ENCODE measurements at places on chromosomes 2 and 18. TPM values are rescaled to one million over a fixed set of nuclear protein-coding genes. Genes with fewer than 3 reads are reported as not detected.
A peak's percentile ranks its signal among the peaks of the same experiment; 100 is the strongest.

The PLEKHH2 gene
- polyA plus RNA-seq = 66.9 TPM

The DCDC2C gene
- polyA plus RNA-seq = 0.65 TPM

The PDIA6 gene
- 328 TPM for polyA plus RNA-seq

The HDAC4 gene
- polyA plus RNA-seq = 13.3 TPM

GRCh38 chr2:217899231-217900009 is 103.4 kb downstream of the TNS1 start:
- DNase-seq = peak; percentile 30

The UPP2 gene
- polyA plus RNA-seq = 11.2 TPM

GRCh38 chr18:36386150-36386920 is 88.8 kb downstream of the FHOD3 start:
- DNase-seq = no peak

DNA sequence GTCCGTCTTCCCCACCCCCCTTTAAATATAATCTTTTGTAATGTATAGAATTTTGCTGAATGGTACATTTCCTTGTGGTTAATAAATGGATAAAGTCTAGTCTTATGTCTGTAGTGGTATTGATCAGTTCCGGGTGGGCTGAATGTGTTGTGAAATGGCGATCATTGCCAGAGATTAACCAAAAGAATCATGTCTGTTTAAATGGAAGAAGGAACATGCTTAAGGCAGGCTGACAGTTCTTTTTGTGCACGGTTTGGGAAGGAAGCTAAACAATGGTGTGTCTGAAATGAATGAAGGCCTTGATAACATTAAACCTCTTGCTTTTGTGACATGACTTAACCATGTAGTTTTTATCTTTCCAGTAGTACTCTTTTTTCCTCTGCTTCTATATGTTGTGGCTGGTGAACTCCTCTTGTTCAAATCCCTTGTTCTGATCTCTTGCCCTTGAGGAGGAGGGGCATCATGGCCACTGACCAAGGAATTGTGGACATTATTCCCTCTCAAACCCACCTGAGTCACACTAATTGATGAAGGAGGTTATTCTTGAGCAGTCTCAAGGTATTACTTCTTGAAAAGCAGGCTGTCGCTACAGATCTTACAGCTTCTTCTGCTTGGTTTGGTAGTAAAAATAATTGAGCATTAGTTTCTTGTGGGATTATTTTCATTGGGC is 1.7 kb downstream of the ACVR2A start:
- DNase-seq = peak; percentile 15

DNA sequence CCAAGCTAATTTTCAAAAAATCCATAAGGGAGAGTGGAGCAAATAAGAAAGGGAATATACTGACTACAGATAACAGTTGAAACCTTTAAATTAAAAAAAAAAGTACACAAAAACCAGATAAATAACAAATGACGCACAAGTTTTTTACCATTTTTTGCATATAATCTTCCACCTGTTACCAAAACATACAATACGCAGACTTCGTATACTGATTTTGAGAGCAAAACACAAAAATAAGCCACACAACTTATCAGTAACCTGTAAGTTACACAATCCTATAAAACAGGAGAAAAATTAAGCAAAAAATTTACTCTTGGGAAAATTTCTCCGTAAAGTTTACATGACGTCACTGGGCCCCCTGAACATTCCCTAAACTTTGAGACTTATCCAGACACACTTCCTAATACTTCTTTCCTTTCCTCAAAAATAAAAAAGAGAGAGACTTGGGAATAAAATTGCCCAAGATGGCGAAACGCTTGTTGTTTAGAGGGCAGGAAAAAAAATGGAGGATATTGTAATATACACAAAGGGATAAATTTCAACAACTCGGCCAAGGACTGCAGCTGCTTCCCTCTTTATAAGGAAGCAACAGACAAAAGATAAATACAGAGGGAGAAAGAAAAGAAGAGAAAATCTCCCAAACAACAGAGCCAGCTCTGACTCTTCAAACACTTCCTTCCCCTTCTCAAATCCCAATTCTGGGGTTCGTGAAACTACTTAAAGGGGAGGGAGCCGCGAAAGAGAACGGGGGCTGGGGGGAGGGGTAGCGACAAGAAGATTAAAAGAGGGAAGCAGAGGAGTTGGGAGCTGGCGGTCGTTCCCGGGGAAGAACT is 1.6 kb downstream of the BAZ2B start:
- peak; percentile 81 for DNase-seq

- no peak for DNase-seq
Observed at GRCh38 chr2:20281876-20282275, 56.9 kb upstream of the SDC1 start.

DNA sequence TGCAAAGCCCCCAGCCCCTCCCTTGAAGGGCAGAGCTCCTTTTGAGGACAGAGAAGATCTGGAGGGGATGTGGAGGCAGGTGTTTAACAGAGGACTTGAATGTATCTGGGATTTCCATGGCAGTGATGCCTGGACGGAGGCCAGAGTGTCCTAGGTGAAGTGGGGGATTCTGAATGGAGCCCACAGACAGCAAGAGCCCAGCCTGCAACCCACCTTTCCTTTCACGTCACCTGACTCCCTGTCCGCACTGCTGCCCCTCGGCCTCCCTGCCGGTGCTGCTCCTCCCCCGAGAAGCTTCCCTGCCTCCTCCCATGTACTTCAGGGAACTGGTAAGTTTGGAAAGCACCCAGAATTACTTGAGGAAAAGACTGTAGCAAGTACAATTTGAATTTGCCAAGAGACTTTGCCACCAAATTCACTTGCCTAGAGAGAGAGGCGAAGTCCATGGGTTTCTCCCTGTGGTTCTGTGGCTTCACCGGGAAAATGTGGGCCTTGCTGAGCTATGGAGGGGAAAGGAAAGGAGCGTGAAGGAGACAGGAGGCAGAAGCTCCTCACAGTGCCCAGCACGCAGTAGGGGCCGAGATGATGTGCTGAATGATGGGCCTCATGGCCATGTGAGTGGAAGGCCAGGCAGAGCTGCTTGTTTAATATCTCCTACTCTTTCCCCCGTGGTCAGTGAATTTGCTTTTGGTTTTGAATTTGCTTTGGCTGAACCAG is 13.9 kb upstream of the ASPRV1 start:
- DNase-seq = no peak

GRCh38 chr18:31983020-31983419 is 35.6 kb upstream of the RNF125 start:
- no peak for DNase-seq

DNA sequence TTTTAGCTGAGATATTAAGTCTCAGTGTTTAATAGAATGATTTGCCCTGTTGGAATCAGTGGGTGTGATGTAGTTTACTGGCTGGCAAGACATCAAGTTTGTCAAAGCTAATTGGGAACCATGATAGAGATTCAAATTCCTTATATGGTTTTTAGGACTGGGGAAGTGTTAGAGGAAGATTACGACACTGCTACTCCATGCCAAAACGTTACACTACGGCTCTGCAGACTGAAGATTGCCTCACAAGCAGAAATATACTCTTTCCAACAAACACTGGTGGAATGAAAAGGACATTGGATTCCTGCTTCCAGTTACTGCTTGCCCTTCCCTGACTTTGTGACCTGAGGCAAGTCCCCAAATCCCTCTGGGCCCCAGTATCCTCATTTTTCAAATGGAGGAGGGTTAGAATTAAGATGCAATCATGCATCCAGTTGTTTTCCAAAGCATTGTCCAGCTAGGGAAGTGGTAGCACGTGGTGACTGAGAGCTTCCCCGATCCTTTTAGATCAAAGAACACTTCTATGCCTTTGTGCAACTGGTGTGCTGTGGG is 147.6 kb downstream of the CDC42EP3 start:
- DNase-seq = no peak

DNA sequence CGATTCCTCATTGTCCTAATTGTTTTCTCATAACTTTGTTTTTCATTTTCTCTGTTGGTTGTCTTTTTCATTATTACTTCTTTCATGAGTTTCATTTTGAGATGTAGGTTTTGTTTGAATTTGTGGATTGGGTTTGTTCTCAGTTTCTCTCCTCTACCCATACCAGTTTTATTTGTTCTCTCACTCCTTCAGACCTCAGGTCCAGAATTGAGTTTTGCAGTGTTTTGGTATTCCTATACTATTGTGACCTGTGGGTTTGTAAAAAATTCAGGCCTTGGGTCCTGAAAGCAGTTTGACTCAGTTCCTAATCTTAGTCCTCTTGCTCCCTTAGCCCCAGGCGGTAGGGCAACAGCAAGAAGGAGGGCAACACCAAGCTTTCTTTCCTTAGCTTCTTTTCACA is 28.3 kb upstream of the UBE2E3 start:
- no peak for DNase-seq

DNA sequence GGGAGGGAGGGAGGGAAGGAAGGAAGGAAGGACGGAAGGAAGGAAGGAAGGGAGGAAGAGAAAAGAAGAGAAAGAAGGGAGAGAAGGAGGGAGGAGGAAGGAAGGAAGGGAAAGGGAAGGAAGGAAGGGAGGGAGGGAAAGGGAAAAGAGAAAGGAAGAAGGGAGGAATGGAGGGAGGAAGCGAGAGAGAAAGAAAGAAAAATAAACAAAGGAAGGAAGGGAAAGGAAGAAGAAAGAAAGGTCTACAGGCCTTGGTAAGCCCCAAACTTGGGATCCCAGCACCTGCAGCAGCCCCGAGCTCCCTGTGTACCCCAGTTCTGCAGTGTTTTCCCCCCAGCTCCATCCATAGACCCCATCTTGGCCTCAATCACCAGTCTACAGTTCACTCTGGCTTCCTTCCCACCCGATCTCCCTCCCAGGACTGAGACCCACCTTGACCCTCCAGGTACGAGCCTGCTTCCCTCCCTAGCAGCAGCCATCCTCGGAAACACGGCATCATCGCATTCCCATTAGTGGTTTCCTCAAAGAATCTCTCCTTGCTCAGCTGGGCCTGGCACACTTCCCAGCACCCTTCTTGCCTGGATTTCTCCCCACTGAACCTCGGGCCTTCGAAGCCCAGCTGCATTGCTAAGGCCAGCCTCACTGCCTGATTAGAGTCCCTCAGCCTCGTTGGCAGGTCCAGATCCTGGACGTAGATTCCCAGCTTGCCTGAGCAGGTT is 46.1 kb upstream of the SH3BP4 start:
- DNase-seq = no peak

- no peak for DNase-seq
Observed at GRCh38 chr2:119407430-119408220, 24.0 kb upstream of the TMEM37 start.

- no peak for DNase-seq
Observed at GRCh38 chr2:201795607-201796477, 10.5 kb upstream of the CDK15 start.
